IMR-90 (cell line): ENCODE measurements at places on chromosomes 4 and X.
A peak's percentile ranks its signal among the peaks of the same experiment; 100 is the strongest.

- H3K27ac ChIP-seq: peak overlapping the region; percentile 12; the same call in 1 of the 2 replicates
- H3K36me3 ChIP-seq: no peaks in the 10 kb centered on the region
- H3K4me3 ChIP-seq: no peak overlapping the region
Measured at GRCh38 chr4:187608001-187608421, 387.6 kb upstream of the ZFP42 start.

- no peak for DNase-seq
- H3K4me1 ChIP-seq: no peaks in the 10 kb centered on the region
- H3K4me3 ChIP-seq: no peak overlapping the region
- no peak overlapping the region for H3K27ac ChIP-seq
- no peaks in the 10 kb centered on the region; the same call in 1 of the 2 replicates for H3K36me3 ChIP-seq
Measured at GRCh38 chr4:123312951-123313592, 83.5 kb upstream of the SPRY1 start.

- H3K27me3 ChIP-seq: no peaks in the 10 kb centered on the region
- no peaks in the 10 kb centered on the region for H3K36me3 ChIP-seq
- DNase-seq: peak; percentile 63
- H3K4me1 ChIP-seq: 0 out of 2 replicates have a peak, but pooled peaks cover 2% of the 10 kb centered on the region
- H3K27ac ChIP-seq: peak within 1 kb of the TSS; percentile 67
Measured at GRCh38 chr4:117084866-117085701, at the start of gene TRAM1L1. Gene TRAM1L1, minus strand, starts transcription at chr4:117085576. Its CDS starts 183 bp downstream, at chr4:117085393.

- DNase-seq: no peak
- no peaks in the 10 kb centered on the region for H3K4me1 ChIP-seq
- H3K4me3 ChIP-seq: no peak overlapping the region
- H3K27ac ChIP-seq: no peak overlapping the region
Measured at GRCh38 chrX:102964940-102965339, 27.9 kb downstream of the RAB40AL start.

GRCh38 chrX:73076838-73077237 is 2.5 kb downstream of the PABPC1L2A start:
- H3K36me3 ChIP-seq: no peaks in the 10 kb centered on the region
- no peaks in the 10 kb centered on the region for H3K27me3 ChIP-seq
- H3K4me1 ChIP-seq: no peaks in the 10 kb centered on the region
